ENCODE measurements at places on chromosomes 6 and 20.

DNA sequence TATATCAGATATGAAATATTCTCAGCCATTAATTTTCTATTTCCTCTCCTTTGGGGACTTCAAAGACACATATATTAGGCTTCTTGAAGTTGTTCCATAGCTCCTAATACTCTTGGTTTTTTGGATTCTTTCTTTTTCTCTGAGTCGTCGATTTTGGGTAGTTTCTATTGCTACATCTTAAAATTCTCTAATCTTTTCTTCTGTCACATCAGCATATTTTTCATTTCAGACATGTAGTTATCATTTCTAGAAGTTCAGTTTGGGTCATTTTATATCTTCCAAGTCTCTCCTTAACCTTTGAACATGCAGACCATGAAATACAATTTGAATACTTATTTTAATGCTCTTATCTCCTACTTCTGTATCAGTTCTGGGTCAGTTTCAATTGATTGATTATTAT is 38.9 kb upstream of the SCRT2 start:
- no peak for DNase-seq

- DNase-seq: peak; percentile 58
Measured at GRCh38 chr6:22821664-22822320, 252.4 kb downstream of the HDGFL1 start.

DNA sequence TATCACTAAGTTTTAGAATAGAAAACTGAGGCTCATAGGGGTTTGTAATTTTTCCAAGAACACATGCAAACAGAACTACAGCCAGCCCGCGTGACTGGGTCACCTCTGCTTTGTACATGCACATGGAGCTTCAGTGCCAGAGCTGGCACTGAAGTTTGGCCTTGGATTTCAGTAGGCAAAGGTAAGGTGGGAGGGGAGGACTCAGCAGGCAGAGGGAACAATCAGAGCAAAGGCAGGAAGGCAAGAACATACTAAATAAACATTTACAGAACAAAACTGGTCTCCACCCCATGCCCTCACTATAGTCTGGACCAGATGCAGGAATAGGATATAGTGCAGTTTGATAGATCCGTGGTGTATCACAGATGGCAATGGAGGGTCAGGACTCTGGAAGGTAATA is 13.6 kb upstream of the ABRACL start:
- DNase-seq: no peak

DNA sequence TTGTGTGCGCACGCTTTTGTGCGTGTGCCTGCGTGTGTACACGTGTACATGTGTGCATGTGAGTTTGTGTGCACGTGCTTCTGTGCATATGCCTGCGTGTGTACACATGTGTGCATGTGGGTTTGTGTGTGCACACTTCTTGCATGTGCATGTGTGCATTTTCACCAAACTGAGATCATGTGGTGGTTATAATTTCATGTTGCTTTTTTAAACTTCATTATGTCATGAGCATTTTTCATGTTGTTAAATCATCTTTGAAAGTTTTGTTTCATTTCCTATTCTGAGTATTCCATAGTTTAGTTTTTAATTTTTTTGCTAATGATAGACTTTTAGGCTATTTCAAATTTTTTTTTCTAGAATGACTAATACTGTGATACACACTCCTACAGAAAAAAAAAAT is 6.4 kb upstream of the CST3 start:
- no peak for DNase-seq

DNA sequence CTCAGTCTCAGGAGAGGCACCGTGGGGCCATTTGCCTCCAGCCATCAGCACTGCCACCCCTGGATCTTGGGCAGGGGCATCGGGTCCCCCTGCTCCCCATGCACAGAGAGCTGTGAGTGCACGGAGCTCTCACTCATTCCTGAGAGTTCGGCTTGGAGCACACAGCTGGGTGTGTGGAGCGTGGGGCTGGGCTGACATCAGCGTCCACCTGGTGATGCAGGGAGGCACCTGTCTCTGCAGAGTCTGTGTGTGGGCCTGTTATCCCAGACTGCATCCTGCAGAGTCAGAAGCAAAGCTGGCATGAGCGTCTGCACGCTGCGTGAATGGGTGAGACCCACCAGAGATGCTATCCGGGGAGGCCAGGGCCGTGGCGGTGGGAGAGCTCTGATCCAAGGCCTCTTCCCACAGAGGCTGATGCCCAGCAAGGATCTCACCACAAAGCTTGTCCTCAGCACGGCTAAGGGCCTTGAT is 248.8 kb upstream of the AFDN start:
- no peak for DNase-seq

- no peak for DNase-seq
Measured at GRCh38 chr6:141729146-141729545, 403.6 kb upstream of the GJE1 start.

- no peak for DNase-seq
Measured at GRCh38 chr6:149118737-149119653, 198.5 kb upstream of the TAB2 start.

DNA sequence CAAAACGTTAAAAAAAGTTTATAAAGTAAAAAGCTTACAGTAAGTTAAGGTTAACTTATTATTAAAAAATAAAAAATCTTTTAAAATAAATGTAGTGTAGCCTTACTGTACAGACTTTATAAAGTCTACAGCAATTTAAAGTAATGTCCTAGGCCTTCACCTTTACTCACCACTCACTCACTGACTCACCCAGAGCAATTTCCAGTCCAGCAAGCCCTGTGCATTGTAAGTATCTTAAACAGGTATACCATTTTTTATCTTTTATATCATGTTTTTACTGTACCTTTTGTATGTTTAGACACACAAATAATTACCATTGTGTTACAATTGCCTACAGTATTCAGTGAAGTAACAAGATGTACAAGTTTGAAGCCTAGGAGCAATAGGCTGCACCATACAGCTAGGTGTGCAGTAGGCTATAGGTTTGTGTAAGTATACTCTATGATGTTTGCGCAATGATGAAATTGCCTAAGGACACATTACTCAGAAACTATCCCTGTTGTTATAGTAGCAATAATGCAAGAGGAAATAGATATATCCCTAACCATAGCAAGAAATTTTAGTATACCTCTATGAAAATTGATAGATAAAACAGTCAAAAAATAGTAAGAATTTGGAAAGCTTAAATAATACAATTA is 39.5 kb downstream of the FBXO5 start:
- DNase-seq: no peak

DNA sequence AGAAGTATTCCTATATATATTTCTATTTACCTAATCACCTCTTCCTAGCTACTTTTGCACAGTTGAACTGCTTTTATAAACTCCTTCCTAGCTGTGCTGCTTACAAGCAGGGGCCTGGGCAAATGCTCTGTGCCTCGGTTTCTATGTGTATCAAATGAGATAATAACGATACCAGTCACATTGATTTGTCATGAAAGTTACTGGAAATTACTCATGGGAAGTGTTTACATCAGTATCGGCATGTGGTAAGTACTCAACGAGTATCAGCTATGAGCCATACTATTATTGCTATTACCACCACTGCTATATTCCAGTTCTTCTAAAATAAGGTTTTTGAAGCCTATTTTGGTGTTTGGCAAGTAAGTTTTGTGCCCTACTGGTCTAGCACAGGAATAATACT is 4.9 kb downstream of the LAMA4 start:
- DNase-seq: no peak

DNA sequence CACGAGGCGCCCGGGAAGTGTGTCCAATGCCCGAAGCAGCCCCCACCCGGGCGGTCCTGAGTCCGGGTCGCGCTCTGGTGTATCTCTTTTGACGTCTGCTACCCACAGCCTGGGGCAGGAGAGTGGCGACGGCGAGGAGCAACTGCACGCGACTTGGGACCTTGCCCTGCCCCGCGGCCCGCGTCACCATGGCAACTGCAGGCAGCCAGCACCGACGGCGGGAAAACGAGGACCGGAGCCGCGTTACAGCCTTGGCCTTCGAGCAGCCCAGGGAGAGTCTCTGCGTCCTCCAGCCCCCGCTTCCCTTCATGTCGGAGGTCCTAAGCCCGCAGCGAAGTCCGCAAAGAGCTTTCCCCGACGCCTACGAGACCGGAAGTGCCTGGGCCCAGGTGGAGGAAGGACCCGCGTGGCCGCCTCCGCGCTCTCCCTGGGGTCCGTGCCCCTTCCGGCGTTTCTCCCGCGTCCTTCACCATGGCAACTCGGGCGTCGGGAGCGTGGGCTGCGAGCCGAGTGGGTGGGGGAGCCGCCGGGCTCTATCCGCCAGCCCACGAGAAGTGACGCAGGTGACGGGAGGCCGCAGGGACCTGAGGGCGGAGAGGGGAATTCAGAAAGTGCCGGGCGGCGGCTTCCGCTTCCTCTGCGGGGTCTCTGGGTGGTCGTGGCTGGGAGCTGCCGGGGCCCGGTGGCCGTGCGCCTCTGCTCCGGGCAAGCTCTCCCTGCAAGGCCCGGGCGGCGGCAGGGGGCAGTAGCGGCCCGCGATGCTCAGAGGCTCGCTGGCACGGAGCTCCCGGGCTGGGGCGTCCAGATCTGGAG is 88.6 kb upstream of the TGM3 start:
- DNase-seq: no peak

- no peak for DNase-seq
Measured at GRCh38 chr20:41837669-41838224, 219.6 kb upstream of the CHD6 start.

DNA sequence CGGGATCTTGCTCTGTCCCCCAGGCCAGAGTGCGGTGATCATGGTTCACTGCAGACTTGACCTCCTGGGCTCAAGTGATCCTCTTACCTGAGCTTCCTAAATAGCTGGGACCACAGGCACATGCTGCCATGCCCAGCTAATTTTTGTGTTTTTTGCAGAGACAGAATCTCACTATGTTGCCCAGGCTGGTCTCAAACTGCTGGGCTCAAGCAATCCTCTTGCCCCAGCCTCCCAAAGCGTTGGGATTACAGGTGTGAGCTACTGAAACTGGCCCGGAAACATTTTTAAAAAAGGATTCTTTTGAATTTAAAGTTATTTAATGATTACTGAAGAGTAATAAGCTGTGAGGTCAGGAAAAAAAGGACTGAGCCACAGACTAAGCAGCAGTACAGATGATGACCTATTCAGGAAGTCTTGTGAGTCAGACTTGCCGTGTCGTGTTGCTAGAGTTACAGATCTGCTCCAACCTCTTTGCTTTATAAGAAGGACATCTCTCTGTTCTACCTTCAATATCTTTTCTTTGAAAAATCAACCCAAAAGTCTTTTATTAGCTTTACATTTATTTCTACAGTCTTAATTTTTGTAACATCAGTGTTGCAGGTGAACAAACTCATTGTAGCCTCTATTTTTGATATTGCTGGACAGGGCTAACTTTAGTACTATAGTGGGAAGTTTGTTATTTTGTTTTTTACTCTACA is 108.7 kb downstream of the NCOA3 start:
- DNase-seq: peak; percentile 40

- DNase-seq: peak; percentile 84
Measured at GRCh38 chr20:53917145-53918019, 153.0 kb downstream of the BCAS1 start.

GRCh38 chr6:56746767-56747504 is 104.2 kb upstream of the DST start:
- no peak for DNase-seq

- no peak for DNase-seq
Measured at GRCh38 chr20:8287340-8287739, 155.3 kb downstream of the PLCB1 start.

GRCh38 chr6:116215414-116215813 is 38.5 kb downstream of the TSPYL4 start:
- no peak for DNase-seq

DNA sequence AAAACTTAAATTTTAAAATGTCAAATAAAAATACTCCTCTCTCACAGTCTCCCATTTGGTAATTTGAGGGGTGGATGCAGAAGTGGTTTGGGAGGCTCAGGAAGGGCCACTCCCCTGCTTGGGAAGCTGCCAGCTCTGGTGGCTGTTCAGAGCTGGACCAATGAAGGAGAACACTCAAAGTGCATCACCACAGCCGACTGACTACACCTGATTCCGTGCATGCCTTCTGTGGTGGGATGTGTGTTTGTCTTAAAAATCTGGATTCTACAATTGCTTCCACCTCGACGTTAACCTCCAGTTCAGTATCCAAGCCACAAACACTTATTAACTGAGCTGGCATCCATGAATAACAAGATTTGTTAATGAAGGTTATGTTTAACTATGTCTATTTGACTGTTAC is 137.3 kb downstream of the FOXC1 start:
- no peak for DNase-seq

- DNase-seq: no peak
Measured at GRCh38 chr6:137272403-137272802, 53.2 kb upstream of the IFNGR1 start.

- DNase-seq: no peak
Measured at GRCh38 chr6:148868901-148869300, 122.1 kb downstream of the UST start.

DNA sequence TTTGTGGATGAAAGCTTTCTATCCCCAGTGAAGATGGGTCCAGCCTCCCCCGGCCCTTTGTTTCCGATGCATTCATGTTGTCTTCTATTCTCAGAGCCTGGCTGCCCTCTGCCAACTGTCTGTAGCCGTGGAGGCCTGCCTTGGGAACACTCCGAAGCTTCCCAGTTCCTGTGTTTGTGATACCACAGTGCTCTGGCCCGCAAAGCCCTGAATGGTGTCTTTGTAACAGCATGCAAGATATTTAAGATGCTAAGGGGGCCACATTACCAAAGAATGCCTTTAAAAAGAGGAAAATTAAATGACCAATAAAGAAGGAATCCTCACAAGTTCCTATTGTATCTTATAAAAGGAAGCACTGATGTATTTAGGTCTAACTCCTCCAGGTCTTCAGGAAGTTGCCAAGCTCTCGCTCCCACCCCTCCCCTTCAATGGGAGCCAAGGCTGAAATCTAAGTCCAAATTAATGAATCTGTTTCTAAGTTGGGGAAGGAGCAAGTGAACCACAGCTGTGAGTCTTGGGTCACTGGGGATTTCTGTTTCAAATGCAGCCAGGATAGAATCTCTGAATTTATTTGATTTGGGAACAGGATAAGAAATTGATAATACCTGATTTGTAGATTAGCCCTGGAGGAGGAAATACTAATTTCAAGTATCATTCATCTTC is 596.1 kb downstream of the QKI start:
- DNase-seq: no peak

DNA sequence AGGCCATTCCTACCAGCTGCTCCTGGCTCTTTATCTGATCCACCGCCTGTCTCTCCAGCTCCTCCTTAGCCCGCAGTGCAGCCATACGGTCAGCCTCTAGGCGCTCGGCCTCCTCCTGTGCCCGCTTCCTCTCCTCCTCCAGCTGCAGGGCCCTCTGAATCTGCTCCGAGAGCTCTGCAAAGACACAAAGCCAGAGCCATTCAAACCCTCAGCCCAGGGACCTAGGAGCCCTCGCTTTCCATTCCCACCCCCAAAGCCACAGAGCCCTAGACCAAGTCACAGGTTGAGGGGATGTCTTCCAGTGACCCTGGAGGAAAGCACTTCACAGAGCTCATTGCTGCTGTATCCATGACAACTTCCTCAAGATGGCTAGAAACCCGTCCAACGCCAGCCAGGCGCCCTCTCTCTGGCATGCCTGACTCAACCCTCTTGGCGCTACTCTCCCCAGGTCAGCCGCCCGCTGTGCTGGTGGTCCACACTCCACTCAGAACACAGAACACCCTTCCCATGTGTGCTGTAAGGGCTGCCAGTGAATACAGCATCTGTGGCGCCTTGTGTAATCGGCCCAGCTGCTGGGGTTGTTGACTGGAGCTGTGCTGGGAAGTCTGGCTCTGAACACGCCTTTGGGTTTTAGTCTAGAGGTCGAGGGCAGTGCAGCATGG is 49.3 kb downstream of the EZR start:
- no peak for DNase-seq

All from GM04503 (cell line).